ENCODE measurements at places on chromosomes 7 and 10. TPM values are rescaled to one million over a fixed set of nuclear protein-coding genes. Genes with fewer than 3 reads are reported as not detected.

The FBXO24 gene
- total RNA-seq = 0.37 TPM

The LGI1 gene
- total RNA-seq = not detected

DNA sequence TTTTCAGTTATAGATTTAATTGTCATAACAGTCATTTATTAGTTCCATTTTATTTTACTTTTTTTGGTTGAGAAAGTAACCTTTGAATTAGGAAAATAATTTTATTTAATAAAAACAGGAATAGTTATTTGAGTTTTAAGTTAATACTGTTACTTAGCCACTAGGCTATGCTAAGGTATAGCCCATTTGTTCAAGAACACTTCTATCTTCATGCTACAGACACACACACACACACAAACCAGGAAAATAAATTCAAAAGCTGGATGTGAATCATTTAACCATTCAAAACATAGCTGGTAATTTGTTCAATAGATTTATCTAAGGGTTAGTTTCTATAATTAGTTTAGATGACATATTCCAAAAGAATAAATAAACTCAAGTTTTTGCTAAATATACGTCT, 148.4 kb downstream of the RNF133 start:
- no peak for DNase-seq

- no peak for DNase-seq
Observed at GRCh38 chr7:70419526-70420380, 712.2 kb upstream of the GALNT17 start.

GRCh38 chr10:51141010-51141409, 66.7 kb downstream of the PRKG1 start:
- no peak for DNase-seq

The IL6 gene
- total RNA-seq = 0.16 TPM

DNA sequence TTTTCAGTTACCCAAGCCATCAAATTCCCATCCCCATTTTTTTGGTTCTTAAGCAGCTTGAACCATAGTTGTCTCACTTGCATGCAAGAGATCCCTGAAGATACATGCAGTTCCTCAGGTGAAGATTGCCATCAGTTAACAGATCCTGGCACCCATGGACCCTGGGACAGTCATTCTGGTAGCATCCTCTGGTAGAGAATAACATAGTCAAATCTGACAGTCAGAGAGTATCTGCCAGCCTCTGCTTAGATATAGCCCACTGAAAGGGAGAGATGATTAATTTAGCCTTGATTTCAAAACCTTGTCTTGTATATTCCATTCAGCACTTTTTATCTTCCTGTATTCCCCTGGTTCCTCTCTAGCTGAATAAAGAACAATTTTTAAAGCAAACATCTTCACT, 280.4 kb downstream of the KCNMA1 start:
- DNase-seq = no peak

- no peak for DNase-seq
Observed at GRCh38 chr10:104043854-104044253, 41.8 kb downstream of the COL17A1 start.

The KLF6 gene
- 93.0 TPM for total RNA-seq

The ACHE gene
- 0.27 TPM for total RNA-seq

GRCh38 chr7:65477326-65477725, 103.7 kb downstream of the ZNF92 start:
- DNase-seq = no peak

DNA sequence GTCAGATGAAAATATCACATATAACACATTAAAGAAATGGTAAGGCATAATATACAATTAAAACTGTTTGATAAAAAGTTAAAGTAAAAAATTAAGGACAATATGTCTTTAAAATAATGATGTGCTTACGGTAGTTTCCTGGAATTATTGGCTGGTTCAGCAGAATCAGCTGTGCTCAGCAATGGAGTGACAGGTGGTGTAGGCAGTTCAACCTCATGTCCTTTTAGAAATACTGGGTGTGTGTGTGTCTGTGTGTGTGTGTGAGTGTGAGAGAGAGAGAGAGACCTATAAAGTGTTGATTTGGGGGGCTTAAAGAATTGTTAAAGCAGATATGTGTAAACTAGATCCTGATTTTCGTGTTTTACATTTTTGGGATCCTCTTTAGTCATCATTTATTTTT, 141.2 kb downstream of the ADAM22 start:
- DNase-seq = no peak

DNA sequence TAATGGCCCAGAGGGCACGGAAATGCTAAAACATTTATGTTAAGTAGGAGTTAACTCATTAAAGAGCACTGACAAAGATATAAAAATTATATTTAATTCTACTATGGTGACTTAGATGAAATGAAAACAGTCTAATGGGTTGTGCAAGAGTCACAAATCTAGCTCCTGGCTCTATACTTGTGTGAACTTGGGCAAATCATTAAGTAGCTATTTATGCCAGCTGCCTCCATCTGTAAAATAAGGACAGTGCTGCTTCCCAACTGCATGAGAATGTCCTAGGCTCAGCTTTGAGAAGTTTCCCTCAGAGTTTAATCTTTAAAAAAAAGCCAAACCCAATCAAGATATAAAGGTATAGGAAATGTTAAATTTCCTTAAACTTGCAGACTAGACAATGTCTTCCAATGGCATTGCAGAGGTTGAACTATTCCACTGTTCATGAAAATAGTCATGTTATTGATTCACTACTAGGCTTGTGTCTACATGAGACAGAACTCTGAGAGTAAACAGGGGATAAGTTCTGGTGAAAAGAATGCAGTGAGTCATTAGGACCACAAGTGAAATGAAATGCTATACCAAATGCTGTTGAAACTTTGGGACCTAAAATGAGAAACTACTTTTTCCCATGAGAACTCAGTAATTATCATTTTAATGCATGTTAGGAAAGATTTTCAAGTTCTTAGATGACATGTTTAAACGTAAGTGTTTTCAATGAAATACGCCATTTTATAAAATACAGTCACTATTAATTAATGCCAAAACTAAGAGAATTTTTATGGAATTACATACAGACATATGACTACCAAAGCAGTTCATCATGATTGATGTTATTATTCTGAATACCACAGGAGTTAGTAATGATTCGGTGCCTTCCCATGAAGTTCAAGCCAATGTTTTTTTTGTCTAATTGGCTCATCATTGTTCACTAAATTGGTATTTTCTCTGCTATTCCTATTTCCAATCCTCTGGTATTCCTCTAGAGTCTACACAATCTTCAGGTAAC, 84.2 kb downstream of the CDK6 start:
- DNase-seq = peak; percentile 89

DNA sequence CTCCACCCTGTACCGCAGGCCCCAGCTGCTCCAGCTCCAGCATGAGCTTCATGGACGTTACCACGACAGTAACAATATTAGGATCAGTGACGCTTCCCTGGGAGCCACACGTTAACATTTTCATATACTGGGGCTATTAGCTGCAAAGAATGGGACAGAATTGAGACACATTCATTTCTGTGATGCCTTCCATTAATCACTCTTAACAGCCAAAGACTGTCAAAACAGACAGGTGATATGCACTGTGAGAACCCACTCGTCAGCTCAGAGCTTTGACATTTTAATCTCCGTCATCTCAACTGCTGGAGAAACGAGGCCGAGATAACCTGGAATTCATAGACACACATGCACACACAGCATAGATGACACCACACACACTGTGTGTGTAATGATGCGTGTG, 408.4 kb upstream of the SHH start:
- DNase-seq = no peak

DNA sequence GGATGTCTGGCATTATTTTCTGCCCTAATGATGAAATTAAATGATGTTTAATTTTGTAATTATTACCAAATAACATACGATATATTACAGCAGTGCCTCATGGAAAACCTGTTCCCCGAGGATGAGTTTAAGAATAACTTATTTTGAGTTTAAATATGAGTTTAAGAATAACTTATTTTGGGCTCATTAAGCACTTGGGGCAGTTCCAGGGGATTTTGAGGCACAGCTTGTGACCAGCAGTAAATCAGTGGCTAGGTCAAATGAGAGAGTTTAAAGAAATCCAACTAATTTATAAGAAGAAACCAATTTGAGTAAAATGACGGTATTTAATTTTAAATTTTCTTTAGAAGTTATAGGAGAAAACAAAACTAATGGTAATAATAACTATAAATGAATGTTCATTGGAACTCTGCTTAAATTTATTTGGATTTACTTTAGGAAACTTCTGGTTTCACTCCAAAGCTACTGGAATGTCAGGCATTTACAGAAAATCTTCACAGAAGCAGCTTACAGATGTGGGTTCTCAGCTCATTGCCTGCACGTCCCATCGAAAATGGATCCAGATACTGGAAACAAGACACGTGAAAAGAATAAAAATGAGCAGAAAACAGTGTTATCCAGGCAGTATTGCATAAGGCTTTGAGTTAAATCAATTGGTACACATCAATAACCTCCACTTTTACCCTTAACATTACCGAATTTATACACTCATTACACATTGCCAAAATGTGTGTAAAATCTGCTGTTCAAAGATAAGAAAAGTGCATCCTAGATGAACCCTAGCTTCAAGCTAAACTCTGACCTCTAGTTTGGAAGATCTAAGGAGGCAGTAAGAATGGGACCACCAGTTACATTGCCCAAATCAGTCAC, 784.5 kb upstream of the IGFBP3 start:
- DNase-seq = no peak

The ATXN7L1 gene
- total RNA-seq = 4.6 TPM

The PNLIPRP3 gene
- total RNA-seq = 0.13 TPM

The SFMBT2 gene
- 1.9 TPM for total RNA-seq

The PTN gene
- 0.23 TPM for total RNA-seq

GRCh38 chr7:96026010-96026409, 253.7 kb downstream of the DYNC1I1 start:
- no peak for DNase-seq

The AKR1C8 gene
- not detected for total RNA-seq

The TUBAL3 gene
- not detected for total RNA-seq

DNA sequence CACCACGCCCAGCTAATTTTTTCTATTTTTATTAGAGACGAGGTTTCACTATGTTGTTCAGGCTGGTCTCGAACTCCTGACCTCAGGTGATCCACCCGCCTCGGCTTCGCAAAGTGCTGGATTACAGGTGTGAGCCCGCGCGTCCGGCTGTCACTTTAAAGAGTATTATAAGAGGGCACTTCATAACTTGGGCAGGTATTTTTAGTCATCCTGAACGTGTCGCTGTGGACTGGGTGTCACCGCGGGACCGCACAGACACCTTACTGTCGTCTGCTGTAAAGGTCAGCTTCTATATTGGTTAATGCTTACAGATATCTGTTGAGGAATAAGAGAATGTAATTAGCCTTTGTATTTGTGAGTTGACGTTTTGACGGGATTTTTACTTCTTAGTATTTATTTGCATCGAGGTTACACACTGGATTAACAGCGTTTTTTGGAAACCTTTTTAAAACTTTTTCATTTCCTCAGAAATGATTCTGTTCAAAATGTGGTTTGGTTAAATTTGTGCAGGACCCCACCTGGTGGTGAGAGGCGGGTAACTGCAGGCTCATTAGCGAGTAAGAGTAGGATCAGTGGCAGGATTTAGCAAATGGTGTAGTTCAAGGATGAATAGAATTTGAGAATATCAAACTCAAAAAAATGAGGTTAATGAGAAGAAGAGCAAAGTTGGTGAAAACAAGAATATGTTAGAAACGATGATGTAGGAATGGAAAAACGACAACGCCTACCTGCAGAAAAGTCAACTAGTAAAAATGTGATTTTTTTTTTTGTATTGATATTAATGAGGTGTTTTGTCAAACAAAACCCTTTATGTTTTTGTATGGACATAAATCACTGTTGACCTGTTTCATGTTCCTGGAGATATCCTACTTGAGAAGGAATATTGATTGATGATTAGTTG, 3.2 kb downstream of the DNAJB6 start:
- peak; percentile 74 for DNase-seq

Data from HT1080 (cell line).